Activated T-helper 1 cell treated with Interleukin-2 at 50 U/mL for 16 hours (primary cell): ENCODE measurements at places on chromosomes 7 and 10.

GRCh38 chr7:37504801-37505200, 56.1 kb upstream of the ELMO1 start:
- no peak for DNase-seq

- DNase-seq: no peak
Measured at GRCh38 chr7:115822380-115822779, 208.2 kb downstream of the TFEC start.

GRCh38 chr10:62050893-62051433, 149.5 kb downstream of the ARID5B start:
- DNase-seq: peak; percentile 54

GRCh38 chr7:157279741-157280215, 57.0 kb upstream of the DNAJB6 start:
- DNase-seq: no peak

DNA sequence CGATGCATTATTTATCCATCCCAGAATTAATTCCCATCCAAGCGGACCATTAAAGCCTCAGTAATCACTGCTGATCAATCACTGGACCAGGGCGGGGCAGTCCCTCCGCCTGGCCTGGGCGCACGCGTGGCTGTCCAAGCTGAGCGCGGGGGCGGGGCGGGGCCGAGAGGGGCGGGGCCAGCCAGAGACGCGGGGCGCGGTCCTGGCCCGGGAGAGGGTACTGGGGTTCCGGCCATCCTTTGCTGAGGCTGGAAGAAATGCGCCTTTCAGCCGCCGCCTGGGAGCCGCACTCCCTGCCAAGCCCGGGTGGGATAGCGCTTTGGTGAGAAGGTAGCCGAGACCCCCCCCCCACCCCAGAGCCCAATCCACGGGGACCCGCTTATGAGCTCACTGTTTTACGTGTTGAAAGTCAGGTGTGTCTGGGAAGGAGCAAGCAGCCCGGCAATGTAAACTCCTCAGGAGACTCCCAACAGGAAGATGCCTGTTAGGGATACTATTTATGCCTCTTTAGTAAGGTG, at the start of gene ARHGAP22:
TSS of gene ARHGAP22 (minus strand) at position 83 of the 518 bp plus-strand sequence. CDS start 277 bp downstream, outside the sequence.
- no peak for DNase-seq

DNA sequence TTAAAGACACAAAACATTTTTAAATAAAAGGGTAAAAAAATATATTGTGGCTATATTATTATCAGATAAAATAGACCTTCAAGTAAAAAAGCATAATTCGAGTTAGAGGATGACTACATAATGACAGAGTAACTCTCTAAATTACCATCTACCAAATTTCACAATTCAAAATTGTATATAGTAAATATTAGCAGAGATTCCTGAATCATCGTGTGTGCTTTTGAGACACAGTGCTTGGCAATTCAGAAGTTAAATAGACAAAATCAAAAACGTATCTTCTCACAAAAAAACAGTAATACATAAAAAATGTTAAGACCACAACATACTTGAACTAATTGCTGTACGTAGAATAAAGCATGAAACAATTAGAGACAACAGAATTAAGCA, 110.4 kb downstream of the AHR start:
- DNase-seq: no peak

DNA sequence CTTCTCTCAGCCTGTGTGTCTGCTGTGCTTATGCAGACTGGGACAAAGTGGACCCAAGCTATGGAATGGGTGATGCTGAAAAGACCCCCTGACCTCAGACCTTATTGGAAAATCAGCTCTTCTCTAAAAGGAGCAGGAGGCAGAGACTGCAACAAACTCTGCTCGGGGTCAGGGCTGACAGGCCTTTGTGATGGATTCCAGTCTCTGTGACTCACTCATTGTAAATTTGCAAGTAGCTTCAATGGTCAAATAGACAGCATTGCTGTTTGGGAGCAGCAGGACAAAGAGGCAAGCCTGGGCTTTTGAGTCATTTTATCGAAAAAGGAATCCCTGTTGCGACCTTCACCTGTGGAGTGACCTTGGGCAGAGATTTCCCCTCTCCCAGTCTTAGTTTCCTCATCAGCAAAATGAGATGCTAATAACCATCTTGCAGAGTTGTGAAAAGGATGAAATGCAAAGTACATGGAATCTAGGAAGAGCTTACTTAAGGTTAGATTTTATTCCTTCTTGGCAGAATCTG, 26.1 kb upstream of the GPR26 start:
- DNase-seq: no peak

GRCh38 chr10:119278126-119278709, 70.8 kb downstream of the GRK5 start:
- DNase-seq: no peak

GRCh38 chr7:100563809-100564400, 9.8 kb downstream of the SAP25 start:
- DNase-seq: peak; percentile 69

DNA sequence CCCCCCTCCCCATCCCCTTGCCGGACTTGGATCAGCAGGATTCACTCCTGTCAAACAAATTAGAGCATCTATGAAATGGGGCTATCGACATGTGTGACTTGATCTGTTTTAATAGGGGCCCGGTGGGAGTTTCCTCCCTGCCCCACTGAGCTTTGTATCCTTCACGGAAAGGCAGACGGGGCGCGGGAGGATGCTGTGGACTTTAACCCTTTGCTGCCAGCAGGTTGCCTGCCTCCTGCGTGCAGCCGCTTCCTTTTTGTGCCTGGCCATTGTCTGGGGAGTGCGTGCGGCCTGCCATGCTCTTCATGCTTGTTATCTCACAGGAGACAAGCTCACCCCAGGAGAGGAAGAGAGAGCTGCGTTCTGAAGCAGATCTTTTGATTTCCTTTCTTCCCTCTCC, 512.8 kb upstream of the GALNT17 start:
- no peak for DNase-seq

- DNase-seq: no peak
Measured at GRCh38 chr10:7872041-7872442, 53.7 kb downstream of the TAF3 start.

DNA sequence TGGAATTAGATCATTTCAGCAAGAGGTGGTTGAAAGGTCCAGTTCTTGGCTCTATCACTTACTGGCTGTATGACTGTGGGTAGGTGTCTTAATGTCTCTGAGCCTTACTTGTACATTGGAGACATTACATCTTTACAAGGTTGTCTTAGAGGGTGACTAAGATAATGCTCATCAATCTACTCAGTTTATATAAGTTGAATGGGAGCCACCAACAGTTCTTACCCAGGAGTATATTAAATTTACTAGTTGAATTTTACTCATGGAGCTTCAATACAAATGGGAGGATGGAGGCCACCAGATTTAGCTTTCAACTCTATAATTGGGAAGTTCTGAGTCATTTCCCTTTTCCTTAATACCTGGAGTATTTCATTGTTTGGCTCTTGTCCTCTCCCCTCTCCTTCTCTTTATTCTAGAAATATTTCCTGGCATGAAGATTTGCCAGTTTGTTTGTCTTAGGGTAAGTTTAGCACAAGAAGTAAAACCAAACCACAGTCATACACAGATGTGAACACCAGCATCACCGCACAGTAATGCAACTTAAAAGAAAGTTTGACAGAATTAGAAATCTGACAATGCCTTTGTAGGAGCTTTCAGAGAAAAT, 222.8 kb downstream of the LRMDA start:
- DNase-seq: no peak

- no peak for DNase-seq
Measured at GRCh38 chr7:36726806-36727503, 2.7 kb upstream of the AOAH start.

GRCh38 chr10:124385627-124386185, 33.0 kb downstream of the OAT start:
- no peak for DNase-seq

GRCh38 chr7:74030861-74031260, 2.9 kb downstream of the ELN start:
- DNase-seq: no peak

DNA sequence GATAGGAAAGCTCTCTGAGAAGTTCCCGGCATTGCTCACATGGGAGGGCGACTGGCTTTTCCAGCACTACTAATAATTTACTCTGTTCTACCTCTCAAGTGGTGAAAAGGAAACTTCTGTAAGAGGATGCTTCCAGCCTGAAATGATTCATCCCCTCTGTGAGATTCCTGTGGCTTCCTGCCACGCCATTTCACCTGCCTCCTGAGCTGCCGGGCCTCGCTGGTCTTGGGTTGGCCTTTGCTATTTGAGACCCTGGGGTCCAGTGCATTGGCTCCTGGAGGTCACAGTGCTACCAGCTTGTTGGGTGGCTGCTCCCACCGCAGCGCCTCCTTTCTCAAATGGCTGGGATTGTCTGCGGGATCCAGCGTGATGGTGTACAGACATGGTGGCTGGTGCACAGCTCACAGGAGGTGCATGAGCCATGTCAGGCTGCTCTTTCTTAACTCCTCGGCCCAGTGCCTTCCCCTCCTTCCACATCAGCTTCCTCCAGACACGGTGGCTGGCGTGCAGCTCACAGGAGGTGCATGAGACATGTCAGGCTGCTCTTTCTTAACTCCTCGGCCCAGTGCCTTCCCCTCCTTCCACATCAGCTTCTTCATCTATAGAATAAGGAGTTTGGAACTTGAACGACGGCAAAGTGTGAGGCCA, 42.9 kb upstream of the PCBD1 start:
- DNase-seq: no peak

- DNase-seq: no peak
Measured at GRCh38 chr7:146433501-146433900, 316.9 kb downstream of the CNTNAP2 start.

- DNase-seq: no peak
Measured at GRCh38 chr7:97016381-97017191, 8.0 kb downstream of the DLX5 start.

- DNase-seq: no peak
Measured at GRCh38 chr10:106111246-106111645, 1053.3 kb downstream of the SORCS1 start.

DNA sequence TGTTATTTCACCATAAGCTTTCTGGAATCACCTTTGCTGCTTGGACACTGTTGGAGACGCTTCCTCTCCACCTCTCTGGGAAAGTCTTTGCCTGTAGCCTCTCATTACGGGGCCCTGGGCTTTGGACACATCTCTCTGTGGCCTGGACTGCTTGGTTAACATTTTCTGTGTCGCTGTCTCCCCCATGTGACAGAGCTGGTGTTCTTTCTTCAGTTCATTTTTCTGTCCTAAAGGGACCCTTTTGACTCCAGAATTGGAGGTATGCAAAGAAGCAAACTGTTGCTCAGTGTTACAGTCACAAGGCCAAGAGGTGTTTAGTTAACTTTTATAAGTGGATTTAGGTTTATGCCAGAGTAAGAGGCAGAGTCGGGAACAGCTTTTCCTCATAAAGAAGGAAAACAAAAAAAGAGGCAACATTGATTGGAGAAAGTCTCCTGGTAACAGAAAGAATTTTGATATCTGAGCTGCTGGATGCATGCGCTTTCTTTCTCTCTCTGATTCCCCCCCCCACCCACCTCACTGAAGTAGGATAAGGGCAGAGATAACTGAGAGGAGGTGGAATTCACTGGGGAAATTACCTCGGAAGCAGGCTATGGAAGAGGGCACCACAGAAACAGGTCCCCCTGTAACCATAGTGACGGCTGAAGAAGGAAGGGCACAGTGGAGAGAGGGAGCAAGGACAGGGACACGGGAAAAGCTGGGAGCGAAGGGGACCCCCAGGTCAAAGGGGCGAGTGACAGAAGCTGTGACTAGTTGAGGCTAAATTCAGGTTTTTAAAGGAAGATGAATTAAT, 57.8 kb downstream of the LGI1 start:
- DNase-seq: no peak

DNA sequence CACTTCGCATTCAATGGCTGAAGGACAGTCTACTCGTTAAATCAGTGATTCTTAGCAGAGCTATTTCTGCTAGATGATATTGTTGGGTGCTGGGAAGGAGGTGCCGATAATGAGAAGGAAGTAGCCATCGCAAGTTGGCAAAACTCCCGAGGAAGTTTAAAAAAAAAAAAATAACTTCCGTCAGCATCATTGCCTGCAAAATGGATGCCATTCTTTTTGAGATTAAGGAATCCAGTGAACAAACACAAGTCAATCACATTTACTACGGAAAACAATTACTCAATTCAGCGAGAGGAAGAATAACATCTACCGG, 74.4 kb upstream of the SFMBT2 start:
- no peak for DNase-seq

DNA sequence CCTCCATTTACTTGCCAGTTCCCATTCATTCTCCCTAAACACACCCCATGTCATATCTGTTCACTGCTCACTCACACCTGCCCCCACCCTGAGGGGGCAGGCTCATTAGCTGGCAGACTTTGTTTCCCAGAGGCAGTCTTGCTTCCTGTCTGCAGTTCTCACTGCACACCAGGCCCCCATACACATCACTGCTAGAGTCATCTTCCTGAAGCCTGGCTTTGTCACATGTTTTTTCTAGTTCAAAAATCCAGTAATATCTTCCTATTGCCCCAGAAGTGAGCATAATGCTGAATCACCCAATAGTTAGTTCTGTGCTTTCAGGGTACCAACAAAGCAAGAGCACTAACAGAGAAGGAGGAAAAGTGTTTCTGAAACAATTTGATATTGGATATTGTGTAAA, 1.9 kb downstream of the LRRC72 start:
- DNase-seq: no peak

DNA sequence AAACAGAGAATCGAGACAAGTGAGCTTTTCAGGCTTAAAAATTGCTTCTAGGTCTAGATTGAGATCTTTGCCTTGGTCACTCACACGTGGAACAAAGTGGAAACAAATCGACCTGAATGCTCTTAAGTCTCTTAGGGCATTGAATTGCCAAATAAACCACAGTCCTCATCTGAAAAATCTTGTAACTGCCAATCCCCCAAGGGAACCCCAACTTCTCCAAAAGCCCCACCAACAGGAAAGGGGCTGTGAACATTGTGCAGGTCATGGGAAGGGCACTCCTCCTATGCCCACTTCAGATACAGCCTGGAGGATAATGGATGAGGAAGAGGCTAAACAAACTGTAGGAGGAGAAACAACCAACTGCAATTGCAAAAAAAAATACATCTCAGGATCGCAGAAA, 91.3 kb downstream of the DGKI start:
- no peak for DNase-seq

GRCh38 chr10:103396789-103397087, 312 bp downstream of the PDCD11 start:
- DNase-seq: no peak

GRCh38 chr7:48621076-48621475, 303.3 kb upstream of the CDC14C start:
- no peak for DNase-seq
